ENCODE measurements at places on chromosomes 7 and 10.

GRCh38 chr10:21529032-21529910, 3.8 kb upstream of the SKIDA1 start:
- DNase-seq = no peak

DNA sequence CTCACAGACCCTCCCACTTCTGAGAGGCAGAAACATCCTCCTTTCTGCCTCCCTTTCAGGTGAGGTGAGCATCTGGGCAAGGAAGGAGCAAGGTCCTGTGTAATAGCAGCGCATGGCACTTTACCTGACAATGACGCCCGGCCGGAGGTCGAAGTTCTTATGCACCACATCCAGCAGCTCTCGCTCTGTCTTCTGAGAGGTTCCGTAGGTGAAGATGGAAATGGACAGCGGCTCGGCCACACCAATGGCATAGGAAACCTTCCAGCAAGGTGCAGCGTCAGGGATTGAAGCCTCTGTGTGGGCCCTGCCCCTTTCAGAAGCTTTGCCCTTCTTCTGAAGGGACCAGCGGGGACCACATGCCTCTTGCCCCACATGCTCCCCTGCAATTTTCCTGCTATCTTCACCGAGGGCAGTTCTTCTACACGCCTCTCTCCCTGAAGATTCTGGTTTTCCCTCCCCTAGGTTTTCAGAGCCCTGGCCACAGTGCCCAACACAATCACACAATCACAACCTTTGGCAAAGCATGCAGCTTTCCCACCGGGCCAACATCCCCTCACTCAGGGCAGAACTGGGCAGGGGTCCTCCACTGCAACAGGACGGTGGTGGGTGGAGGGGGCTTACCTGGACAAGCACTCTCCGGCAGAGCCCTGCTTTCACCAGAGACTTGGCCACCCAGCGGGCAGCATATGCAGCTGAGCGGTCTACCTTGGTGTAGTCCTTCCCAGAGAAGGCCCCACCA, 14.9 kb downstream of the MAT1A start:
- DNase-seq = no peak

DNA sequence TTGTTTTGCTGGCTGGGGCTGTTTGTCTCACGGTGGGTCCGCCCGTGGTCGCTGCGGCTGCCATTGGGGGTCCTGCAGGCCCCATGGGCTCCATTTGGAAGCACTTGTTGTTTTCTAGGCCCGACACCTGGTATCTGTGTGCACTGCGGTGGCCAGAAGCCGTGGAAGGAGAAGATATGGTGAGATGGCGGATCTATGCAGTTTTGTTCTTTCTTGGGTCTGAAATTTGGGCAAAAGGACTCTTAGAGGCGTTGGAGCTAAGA, 109.5 kb upstream of the SHH start:
- DNase-seq = no peak

DNA sequence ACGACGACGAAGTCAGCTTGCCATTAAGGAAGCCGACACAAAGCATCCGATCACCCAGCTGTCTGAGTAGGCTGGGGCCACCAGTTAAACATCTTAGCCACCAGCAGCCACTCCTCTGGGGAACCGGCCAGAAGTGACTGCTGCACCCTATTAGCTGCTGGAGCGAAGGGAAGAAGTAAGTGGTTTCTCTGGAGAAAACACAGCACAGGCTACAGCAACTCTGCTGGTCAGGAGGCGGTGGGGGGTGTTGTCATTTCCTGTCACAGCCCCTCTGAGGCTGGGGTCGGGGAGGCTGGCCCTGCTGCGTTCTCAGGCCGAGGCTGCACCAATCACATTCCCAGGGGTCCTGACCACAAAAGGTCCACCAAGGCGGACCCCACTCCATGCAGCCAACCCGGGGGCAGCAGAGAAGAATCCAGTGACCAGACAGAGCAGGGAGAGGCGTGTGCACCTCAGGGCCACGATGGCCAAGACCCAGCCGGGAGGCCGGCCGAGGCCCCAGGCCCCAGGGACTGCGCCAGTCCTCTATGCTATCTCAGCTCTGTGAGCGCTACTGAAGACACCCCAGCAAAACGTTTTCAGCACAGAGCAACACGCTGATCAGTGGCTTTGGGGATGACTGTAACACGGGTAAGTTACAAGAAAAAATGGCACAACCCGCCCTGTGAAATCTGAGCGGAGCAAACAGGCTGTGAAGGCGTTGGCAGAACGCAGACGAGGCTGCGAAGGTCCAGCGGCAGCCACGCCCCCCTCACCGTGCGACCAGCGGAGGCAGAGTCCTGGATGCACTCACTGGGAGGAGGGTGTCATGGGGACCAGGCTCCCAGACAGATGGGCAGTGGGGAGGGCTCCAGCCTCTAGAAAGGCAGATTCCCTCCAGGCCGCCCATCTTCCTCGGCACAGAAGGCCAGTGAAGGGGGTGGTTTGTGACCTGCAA, 24.8 kb downstream of the STK32C start:
- no peak for DNase-seq

GRCh38 chr7:92415225-92415624, 32.1 kb upstream of the GATAD1 start:
- DNase-seq = no peak

DNA sequence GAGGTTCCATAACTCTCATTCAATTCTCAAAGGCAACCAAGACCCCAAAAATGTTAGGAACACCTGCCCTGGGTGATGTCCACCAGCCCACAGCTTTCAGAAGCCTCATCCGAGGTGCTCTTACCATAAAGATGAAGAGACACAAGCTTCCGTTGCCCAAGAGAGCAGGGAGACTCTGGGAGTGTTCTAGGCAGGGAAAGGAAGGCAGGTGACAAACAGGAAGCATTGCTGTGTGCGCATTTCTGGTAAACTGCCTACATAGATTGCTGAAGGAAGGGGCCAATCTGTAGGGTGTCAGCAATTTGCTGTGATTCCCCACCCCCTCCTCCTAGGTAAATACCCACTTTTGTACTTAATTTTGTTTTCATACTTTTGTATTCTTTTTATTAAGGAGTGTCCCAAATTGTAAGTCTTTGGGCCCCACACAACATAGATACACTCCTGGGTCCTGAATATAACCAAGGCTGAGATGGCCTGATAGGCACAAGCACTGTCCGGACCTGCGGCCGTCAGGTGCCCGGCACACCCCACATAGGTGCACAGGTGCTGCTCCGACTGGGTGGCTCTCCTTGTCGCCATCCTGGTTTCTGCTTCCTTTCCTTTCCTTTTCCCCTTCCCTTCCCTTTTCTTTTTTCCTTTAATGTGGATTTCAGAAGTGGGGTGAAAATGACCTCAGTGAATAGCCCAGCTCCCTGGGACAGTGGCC, 51.4 kb upstream of the SMNDC1 start:
- DNase-seq = no peak

DNA sequence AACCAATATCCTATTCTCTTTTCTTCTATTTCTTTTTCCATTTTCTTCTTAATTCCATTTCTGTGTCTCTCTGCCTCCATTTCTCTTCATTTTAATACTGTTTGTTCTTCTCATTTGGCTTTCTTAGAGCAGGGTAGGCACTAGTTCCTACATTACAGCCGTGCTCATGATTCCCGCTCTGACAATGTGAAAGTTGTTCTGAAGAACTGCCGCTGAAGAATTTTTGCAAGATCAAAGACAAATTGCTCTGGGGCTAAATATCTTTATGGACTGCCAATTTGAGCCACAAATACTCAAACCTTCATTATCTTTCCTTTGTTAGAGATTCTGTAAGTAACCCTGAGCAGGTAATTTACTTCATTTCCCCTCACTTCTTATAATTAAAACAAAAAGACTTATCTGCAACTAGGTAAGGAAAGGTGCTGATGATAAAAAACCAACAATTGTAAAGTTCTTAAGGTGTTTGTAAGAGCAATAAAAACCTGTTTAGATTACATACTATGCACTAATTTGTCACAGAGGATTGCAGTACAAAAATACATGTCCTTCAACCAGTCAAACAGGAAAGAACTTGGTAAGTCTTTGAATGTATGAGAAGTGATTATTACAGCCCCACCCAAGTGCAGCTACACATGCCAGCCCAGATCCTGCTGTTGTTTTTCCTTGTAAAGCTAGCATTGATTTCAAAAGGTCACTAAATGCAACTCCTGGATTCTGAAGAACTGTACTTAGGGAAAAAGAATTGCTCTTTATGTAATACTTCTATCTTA, 127.5 kb downstream of the COL28A1 start:
- DNase-seq = no peak

- DNase-seq = no peak
These were observed 305.9 kb upstream of the MGMT start for GRCh38 chr10:129161150-129161549.

DNA sequence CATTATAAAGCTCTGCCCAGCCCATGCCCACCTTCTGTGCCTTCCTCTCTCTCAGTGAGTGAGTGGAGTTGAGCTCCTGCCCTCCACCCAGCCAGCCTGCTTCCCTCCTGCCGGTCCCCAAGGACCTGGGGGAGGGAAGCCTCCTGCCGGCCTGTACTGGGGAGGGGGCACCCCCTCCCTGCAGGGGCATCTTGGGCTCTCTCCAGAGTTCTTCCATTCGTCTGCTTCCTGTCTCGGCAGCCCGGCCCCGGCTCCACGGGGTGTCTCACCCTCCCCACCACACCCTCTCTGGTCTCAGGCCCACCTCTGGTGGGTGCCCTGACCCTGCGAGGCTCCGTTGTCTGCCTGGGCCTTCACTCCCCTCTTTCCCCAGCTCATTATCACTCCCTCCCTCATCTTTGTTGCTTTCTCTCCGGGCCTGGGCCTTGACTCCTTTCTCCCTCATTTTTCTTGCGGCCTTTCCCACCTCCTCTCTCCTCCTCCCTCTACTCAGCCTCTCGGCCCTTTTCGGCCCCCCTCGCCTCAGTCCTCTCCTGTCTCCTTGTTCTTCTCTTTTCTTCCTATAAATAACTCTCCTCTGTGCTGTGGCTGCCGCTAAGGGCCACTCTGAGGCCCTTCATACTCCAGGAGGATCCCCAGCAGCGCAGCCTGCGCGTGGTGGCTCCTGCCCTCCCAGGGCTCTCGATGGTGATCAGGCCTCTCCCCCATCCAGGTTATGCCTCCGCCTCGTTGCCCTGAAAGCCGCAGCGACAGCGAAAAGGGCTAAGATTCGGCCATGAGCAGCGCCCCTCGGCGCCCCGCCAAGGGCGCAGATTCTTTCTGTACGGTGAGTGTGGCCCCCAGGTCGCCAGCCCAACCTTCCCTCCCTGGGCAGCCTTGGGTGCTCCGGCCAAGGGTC, 2.1 kb downstream of the SLC4A2 start:
- DNase-seq = no peak

DNA sequence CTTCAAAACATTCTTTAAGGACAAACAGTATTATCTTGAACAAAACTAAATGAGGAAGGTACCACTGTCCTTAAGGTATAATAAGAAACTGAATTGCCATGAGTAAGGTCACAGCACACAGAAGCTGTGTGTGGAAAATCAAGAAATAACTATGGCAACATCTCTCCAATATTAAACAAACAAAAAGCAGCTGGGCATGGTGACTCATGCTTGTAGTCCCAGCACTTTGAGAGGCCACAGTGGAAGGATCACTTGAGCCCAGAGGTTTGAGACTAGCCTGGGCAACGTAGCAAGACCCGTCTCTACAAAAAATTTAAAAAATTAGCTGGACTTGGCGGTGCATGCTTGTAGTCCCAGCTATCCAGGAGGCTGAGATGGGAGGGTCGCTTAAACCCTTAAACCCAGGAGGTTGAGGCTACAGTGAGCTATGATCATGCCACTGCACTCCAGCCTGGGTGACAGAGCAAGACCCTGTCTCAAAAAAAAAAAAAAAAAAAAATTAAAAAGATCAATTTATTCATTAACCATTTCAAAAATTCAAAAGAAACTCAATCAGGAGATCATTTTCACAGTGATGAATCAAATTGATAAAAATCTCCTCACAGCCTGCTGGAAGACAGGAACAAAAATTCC, 195.4 kb downstream of the SKIDA1 start:
- no peak for DNase-seq

DNA sequence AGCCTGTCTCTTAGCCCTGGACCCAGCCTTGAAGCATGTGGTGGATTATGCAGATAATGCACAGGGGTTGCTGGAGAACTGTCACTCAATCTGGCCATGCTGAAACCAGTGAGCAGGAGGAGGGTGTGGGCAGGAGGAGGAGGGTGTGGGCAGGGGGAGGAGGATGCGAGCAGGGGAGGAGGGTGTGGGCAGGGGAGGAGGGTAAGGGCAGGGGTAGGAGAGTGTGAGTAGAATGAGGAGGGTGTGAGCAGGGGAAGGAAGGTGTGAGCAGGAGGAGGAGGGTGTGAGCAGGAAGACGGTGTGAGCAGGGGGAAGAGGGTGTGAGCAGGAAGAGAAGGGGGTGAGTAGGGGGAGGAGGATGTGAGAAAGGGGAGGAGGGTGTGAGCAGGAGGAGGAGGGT, 18.8 kb downstream of the CAMK2B start:
- no peak for DNase-seq

DNA sequence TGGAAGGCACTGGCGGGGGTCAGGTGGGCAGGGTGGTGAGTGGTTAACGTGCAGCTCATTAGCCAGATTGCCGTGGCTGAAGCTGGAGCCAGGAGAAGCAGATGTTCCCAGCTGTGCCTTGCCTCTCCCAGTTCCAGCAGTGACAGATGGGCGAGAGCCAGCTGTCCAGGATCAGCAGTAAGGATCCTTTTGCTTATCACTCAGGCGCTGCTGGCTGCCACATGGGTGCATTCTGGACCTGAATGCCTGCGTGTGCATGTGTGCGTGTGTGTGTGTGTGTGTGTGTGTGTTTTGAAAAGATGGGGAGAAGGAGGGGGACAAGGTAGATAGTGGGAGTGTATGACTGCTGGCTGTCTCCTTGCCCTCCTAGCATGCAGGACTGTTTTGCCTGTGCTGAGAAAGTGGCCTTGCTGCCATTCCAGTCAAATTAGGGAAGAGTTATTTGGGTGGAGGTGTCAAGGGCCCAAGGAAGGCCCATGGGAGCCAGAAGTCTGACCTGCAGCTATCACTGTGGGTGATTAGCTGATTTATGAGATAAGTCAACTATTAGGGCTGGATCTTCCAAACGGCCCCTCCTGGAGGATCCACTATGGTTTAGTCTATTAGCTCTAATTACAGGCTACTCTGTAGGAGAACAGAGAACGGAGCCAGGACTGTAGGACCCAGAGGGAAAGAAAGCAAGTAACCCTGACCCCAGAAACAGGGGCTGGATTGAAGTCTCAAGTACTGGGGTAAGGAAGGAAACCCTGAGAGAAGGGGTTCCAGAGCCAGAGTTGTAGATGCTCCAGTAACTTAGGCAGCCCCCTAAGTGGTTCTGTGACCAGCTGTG, 3.3 kb downstream of the EPHA1 start:
- no peak for DNase-seq

DNA sequence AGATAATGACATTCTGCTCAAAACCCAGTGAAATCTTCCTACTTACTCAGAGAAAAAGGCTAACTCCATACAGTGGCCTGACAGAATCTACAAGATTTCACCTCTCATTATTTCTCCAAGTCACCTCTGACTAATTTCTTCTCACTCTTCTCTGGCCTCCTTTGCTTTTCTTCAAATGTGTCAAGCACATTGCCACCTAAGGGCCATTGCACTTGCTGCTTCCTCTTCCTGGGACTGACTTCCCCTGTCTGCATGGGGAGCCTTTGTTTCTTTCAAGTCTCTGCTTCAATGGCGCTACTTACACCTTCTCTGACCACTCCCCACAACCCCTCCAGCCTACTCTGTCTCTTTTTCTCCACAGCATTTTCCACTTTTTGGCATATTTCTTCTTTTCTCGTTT, 36.0 kb downstream of the PRTFDC1 start:
- DNase-seq = no peak

- no peak for DNase-seq
These were observed 221.6 kb downstream of the RPS24 start for GRCh38 chr10:78255214-78255613.

GRCh38 chr10:17003651-17004286, 125.8 kb downstream of the CUBN start:
- DNase-seq = no peak

Data from stimulated activated CD8-positive, alpha-beta memory T cell treated with anti-CD3 and anti-CD28 coated beads, Interleukin-4, amount 100 ng/mL, for 1 hour (primary cell).